Activated naive CD4-positive, alpha-beta T cell treated with anti-CD3 and anti-CD28 coated beads for 36 hours (primary cell): ENCODE measurements at places on chromosomes 13 and 19. TPM values are rescaled to one million over a fixed set of nuclear protein-coding genes. Genes with fewer than 3 reads are reported as not detected.

FUT1 gene
- 0.12 TPM for total RNA-seq

DNA sequence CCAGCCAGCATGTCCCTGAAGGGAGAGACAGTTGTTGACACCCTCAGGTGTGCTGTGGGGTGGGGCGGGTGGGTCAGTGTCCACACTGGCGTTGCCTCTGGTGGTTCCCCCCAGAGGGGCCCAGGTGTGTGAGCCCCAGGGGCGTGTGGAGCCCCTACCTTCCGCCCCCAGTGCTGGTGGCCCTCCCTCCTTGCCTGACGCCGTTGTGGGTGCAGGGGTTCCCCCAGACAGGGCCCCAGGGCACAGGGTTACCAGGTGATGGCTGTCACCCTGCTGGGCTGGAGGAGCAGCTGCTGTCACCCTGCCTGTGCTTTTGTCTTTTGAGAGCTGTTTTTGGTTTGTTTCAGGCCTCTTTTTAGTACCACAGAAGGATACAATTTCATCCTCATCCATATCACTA, 27.2 kb downstream of the ATP4B start:
- no peak for DNase-seq

GRCh38 chr19:43847246-43847645, 20.1 kb downstream of the ZNF283 start:
- DNase-seq = no peak

- no peak for DNase-seq
These were observed 24.5 kb downstream of the MBNL2 start for GRCh38 chr13:97246596-97247158.

GRCh38 chr19:56134654-56134921, 6.5 kb upstream of the ZNF444 start:
- DNase-seq = no peak

- DNase-seq = no peak
These were observed 8.5 kb downstream of the ILF3 start for GRCh38 chr19:10662384-10663251.

DNA sequence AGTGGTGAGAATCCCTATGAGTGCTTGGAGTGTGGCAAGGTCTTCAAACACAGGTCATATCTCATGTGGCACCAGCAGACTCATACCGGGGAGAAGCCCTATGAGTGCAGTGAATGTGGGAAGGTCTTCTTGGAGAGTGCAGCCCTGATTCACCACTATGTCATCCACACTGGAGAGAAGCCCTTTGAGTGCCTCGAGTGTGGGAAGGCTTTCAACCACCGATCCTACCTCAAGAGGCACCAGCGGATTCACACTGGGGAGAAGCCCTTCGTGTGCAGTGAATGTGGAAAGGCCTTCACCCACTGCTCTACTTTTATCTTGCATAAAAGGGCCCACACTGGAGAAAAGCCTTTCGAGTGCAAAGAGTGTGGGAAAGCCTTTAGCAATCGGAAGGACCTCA, 18.7 kb upstream of the AURKC start:
- DNase-seq = no peak

- DNase-seq = no peak
These were observed 29.0 kb upstream of the SLC15A1 start for GRCh38 chr13:98781470-98781869.
